Glomerular endothelial cell (primary cell): ENCODE measurements at places on chromosomes 5 and 9.

- DNase-seq: peak; percentile 97
Measured at GRCh38 chr9:137240841-137241489, at the start of gene TUBB4B. Gene TUBB4B, plus strand, starts transcription at chr9:137241287. Its CDS starts 74 bp downstream, at chr9:137241361.

DNA sequence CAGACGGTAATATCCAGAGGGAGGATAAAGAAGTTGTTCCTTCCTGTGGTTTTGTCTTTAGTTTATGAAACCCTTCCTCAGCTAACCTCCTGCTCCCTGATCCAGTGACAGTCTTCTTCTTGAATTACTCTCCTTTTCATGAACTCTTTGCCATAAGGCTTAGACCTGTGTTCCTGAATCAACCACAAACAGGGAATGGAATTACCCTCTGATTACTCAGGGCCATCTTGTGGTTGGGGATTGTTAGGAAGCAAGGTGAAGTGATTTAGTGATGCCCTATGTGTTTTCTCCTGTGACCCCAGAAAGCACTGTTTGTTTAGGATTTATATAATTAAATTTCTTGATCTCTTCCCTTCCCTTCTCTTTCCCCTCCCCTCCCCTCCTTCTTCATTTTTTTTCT is 409.1 kb downstream of the TAF11L14 start:
- no peak for DNase-seq

DNA sequence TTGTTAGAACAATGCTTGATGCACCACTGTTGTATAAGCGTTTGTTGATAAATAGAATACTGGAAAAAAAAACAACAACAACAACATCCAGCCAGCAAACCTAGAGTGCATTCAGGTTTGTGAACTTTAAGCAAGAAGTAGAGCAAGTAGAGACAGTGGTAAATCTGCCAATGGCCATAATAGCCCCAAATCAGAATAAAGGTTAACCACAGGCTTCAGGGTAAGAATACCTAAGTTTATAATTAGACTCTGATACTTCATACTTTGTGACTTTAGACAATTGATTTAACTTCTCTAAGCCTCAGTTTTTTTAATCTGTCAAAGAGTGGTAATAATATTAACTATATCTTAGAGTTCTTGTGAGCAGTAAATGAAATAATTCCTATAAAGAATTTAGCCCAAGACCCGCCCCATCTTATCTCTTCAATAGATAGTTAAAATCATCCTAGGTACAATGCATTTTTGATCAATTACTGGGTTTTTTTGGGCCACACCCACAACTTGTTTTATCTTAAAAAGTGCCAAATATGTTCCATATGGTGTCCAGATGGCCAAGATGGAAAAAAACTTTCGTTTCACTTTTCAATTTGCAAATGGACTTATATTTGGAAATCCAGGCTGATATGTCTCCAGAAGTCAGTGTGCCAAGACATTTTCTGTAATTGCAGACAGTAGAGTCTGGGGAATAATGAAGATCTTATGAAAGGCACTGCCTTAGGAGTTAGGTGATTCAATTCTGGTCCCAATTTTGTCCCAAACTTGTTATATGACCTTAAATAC is 24.5 kb upstream of the DPYSL3 start:
- no peak for DNase-seq

- DNase-seq: no peak
Measured at GRCh38 chr5:153456354-153456753, 34.1 kb upstream of the GRIA1 start.

GRCh38 chr9:6096821-6097220 is 81.4 kb upstream of the RANBP6 start:
- no peak for DNase-seq
